ENCODE measurements at places on chromosomes 4 and X.

DNA sequence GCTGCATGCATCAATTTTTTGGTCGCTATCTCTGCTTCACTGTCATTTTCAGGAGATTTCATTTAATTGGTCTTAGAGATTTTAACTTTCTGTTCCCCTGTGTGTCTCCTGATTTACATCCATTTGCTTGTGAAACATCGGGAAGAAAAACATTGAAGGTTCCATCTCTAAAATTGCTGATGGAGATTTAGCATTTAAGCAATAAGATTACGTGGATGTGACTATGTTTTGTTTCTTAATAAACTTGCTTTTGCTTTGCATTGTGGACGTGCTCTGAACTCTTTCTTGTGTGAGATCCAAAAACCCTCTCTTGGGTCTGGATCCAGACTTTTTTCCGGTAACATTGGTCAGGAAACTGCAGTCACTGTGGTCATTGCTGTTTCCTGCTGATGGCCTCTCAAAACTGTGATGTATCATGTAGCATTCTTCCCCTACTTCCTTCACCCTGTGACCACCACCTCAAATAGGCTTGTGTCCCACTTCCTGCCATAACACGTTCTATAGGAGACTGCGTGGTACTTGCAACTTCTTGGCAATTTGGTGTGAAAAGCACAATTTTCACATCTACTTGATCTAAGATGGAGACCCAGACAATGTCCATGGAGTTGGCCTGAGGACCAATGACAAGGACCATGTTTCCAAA lies 4.9 kb downstream of the CXCL2 start:
- DNase-seq: no peak

DNA sequence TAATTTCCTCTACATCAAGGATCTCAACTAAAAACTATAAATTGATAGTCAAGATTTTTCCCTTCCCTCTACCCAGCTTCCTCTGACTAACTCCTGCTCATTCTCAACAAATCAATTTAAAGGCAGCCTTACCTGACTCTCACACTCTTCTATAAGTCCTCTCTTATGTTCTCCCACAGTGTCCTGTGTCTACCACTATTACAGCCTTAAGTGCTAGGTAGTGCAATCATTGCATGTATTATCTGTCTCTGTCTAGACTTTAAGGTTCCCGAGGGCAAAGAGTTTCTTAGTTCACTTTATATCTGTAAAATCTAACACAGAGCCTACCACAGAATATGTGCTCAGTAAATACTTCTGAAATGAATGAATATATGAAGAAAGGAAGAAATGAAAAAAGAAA lies 123.7 kb downstream of the BTC start:
- no peak for DNase-seq

DNA sequence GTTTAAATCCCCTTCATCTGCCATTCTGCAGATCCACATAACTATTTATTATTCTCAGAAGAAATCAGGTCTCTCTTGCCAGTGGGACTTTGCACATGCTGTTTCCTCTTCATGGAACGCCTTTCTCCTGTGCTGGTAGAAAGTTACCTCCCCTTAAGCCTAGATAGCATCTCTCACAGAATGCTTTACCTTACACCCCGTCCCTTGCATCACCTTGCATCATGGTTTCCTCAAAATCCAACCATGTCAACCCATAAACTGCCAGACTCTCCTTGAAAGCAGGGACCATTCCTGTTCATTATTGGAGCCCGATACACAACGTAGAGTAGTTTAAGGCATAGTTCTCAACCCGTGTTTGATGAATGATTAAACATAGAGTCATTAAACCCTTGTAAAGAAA lies 396.2 kb upstream of the F9 start:
- no peak for DNase-seq

GRCh38 chrX:153689654-153690465 lies 2.1 kb downstream of the SLC6A8 start:
- DNase-seq: no peak

DNA sequence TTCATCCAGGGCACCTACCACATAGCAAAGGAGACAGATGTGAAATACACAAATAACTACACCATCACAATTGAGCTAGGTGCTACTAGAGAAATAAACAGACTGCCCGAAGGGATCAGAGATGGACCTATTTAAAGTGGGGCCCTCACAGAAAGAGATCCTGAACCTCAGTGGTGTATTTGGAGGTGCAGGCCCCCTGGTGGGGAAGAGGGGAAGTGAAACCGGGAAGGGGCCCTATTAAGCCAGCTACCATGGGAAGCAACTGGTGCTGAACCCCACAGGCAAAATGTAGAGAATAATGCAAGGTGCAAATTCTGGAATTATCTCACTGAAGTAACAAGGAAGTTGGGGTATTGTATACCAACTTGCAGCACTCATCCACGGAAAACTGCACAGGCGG lies 78.6 kb upstream of the FAM9A start:
- DNase-seq: no peak
